ENCODE measurements at places on chromosomes 2 and 18. TPM values are rescaled to one million over a fixed set of nuclear protein-coding genes. Genes with fewer than 3 reads are reported as not detected.

DNA sequence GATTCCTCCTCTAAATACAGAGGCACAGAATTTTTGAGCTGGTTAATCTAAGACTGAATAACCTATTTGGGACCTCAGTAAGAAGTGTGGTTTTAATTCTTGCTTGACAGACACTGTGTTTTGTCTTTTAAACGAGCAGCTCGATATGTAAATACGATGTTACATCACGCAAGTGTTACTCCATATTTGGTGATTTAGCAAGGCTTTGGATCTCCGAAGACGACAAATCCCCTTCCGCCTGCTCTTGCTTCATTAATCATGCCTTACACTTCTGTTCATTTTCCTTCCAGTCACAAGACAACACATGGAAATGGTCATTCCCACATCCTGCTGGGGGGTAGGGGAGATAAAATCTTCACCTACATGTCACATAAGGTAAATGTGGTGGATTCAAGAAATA lies 9.4 kb downstream of the BCL11A start:
- H3K4me1 ChIP-seq, result no peaks in the 10 kb centered on the region
- H3K36me3 ChIP-seq, result no peaks in the 10 kb centered on the region
- H3K4me3 ChIP-seq, result no peak overlapping the region
- no peak overlapping the region for H3K27ac ChIP-seq

The SF3B1 gene
- total RNA-seq, result 664 TPM

The LRRC30 gene
- total RNA-seq, result not detected

The NDUFAF7 gene
- total RNA-seq, result 18.5 TPM

DNA sequence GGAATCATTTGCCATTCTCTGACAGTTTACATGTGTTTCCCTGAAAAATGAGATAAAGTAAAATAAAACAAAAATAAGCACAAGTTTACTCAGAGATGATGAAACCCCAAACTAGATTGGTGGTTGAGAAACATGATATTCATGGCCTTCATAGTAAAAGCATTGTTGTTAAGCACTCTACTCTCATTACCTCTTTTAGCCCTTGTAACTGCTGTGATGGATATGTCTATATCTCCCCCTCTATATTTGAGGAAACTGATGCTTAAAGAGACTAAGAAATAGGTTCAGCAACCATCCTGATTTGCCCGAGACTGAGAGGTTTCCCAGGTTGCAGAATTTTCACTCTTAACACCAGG lies 33.9 kb upstream of the GALNT3 start:
- H3K27me3 ChIP-seq, result no peaks in the 10 kb centered on the region
- no peak for DNase-seq
- H3K27ac ChIP-seq, result no peak overlapping the region
- H3K4me1 ChIP-seq, result no peaks in the 10 kb centered on the region
- no peaks in the 10 kb centered on the region for H3K36me3 ChIP-seq
